GM23248 (cell line): ENCODE measurements at places on chromosomes 5 and 9. TPM values are rescaled to one million over a fixed set of nuclear protein-coding genes. Genes with fewer than 3 reads are reported as not detected.

Gene CCL27
- not detected in 2 replicates for total RNA-seq

Gene CMYA5
- 0.97 and 1.0 TPM in 2 replicates for total RNA-seq

Gene SHISAL2B
- total RNA-seq: not detected in 2 replicates

Gene HSPB3
- 4.1 and 12.3 TPM in 2 replicates for total RNA-seq

Gene IFNA13
- not detected in 2 replicates for total RNA-seq

Gene DYNC2I2
- 64.5 and 93.1 TPM in 2 replicates for total RNA-seq

Gene FBP2
- not detected in 2 replicates for total RNA-seq

GRCh38 chr9:77176686-77177142, 620 bp upstream of the VPS13A start:
- DNase-seq: no peak

DNA sequence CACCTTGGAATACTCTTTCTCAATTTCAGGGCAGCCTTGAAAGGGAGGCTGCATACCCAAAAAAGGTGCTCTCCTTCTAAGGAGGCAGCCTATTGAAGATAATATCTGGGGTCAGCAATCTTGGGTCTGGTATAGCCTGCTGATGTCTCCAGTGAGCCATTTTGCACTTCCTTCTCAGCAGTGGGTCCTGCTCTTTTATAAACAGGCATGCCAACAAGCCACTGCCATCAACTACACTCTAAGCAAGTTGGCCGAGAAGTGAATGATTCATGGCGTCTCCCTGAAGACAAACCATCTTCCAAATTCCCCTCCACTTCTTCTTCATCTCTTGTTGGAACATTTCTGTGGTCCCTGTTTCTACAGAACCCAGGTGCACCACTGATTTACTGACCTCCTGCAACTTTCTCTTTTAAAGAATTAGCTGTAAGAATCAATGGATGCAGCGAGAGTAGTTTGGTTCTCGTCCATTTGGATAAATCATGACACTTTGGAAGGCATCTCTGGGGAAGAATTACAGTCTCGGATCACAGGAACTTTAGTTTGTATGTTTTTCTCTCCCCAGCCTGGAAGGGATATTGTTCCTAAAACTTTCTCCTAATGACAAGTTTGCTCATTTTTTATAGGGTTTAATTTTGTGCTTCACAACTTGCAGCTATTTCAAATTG, 108.3 kb downstream of the INSYN2B start:
- DNase-seq: no peak

GRCh38 chr5:172004824-172005237, 1.6 kb downstream of the FBXW11 start:
- DNase-seq: peak; percentile 64

GRCh38 chr5:77952636-77953212, 176.6 kb upstream of the TBCA start:
- peak; percentile 63 for DNase-seq

GRCh38 chr9:85172001-85172978, 502.8 kb downstream of the NTRK2 start:
- peak; percentile 11 for DNase-seq

DNA sequence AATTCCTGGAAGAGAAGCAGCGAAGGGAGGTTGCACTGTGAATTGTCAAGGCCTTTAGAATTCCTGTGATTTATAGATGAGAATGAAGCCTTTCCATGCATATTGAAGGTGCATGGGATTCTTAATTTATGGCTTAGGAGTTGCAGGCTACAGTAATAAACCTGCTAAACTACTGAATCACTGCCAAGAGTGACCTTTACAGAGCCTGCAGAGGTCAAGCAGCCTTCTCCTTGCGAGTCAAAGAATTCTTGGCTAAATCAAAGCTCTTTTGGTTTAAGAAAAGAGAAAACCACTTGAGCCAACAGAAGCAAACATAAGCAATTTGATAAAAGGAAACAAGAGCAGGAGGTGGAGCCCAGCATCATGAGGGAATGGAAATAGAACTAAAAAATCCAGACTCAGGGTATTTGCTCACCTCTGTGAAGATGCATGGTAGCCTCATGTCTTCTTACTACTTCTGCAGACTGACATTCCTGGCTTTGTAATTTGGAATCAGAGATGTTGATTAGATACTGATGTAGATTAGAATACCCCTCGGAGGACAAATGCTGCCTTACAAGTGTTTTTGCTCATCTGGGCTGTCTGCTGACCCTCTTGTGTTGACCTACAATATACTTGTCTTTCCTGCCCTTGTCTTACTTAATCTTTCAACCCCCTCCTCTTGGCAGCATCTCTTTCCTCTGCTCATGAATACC, 90.3 kb upstream of the IFNK start:
- DNase-seq: no peak

DNA sequence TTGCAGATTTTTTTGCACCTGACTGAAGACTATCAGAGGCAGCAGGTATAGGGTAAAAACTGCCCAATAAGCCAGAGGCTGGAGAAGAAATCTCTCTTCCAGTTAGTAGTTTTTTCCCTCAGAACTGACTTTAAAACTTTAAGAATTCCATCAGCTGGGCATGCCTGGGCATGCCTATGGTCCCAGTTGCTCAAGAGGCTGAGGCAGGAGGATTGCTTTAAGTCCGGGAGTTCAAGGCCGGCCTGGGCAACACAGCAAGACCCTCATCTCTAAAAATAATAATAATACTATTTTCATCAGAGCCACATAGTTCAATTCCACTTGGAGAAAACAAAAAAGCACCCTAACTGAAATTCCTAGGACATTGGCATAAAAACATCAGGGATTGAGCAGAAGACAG, 30.3 kb downstream of the SUSD1 start:
- no peak for DNase-seq

DNA sequence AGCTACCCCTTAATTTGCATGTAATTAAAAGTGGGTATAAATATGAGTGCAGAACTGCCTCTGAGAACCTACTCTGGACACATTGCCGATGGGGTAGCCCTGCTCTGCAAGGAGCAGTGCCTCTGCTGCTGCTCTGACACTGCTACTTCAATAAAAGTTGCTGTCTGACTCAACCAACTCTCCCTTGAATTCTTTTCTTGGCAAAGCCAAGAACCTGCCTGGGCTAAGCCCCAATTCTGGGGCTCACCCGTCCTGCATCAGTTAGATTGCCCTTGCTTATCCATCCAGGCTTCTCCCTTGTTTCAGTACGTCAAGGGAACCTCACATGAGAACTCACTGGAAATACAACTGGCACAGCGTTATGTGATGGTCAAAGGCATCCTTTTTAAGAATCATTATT, 44.1 kb downstream of the FBXL7 start:
- DNase-seq: no peak

- peak; percentile 69 for DNase-seq
These were observed 473.0 kb downstream of the ZSWIM6 start for GRCh38 chr5:61805101-61805500.

DNA sequence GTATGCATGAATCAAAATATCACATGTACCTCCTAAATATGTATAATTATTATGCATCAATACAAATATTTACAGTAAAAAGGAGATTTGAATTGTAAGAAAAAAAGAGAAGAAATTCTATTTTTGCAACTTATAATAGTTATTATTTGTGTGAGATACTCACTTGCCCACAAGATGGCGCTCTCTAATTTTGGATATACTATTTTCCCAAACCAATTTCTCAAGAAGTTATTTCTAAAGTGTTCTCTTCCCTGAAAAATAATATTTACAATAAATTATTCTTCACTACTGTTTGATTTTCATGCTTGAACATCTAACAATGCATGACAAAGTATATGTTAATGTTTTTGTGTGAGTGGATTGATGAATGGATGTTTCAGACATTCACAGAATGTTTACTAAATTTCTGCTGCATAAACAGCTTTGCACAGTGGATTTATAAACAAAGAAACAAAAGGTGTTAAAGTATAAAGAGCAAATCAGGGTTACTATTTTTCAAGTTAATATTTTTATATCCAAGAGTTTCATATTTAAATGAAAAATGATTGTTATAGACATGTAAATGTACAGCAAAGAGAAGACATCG, 503.4 kb downstream of the PDE4D start:
- DNase-seq: peak; percentile 61

- DNase-seq: no peak
These were observed 69.2 kb downstream of the FAM114A2 start for GRCh38 chr5:153969563-153969895.

DNA sequence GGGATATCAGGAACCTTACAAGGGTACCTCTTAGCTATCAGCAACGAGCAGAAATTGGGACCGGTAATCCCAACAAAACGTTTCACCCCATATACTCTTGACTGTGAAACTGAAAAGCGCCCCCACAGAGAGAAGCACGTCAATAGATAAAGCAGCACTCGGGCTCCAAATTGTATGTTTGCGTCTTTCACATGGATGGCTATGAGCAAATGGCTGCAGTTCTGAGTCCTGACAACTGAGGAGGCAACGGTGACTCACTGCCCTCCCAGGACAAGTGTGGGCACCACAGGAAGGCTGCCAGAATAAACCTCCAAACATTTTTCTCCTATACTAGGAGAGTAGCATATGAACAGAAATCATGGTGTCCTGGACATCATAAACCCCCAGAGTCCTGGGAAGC, 36.6 kb downstream of the SEMA4D start:
- DNase-seq: peak; percentile 70

DNA sequence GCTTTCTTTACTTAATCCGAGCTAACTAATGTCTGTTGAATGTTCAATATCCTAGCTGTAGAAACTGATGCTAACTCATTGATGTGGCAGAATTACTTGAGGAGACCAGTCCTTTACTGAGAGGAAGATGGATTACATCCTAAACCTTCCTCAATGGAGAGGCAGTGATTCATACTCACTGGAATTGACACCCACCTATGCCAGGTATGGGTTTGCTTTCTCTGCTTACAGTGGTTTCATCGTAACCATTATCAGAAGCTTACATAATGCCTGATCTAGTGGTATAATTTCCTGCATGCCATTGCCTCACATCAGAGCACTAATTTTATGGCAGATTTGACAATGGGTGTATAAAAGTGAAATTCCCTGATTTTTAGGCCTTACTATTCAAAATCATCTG, 384.7 kb downstream of the ANXA1 start:
- DNase-seq: no peak

GRCh38 chr5:53557386-53557785, 3.1 kb upstream of the NDUFS4 start:
- peak; percentile 62 for DNase-seq

DNA sequence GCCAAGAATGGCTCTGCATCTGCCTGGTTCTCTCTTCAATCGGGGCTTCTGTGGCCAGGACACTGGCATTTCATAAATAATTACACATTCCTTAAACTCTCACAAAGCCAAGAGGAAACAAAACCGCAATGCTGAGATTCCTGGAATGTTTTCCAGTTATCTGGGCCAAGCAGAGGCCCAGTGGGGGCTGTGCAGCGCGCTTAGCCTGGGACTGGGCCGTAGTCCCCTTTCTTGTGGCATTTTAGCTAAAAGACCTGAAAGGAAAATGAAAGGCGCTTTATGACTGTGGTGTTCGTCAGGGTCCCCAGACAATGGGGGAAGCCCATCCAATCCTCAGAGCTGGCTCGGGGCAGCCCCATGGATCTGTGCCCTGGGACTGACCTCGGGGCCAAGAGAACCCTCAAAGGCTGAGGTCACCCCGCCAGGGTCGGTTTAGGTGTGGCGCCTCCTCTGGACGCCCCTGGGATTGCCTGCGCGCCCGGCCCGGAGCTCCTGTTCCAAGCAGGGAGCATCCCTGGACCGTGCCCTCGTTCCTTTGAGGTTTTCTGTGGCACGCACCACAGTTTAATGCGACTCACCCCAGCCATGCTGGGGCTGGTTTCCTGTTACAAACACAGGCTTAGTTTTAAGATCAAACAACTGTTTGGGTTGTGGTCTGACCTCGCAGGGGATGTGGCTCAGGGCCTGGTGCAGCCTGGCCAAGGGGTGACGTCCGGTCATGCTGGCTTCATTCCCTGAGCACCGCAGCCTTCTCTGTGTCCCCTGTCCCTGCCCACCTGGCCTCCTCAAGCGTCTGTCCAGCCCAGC, 51.5 kb upstream of the NKD2 start:
- peak; percentile 84 for DNase-seq

DNA sequence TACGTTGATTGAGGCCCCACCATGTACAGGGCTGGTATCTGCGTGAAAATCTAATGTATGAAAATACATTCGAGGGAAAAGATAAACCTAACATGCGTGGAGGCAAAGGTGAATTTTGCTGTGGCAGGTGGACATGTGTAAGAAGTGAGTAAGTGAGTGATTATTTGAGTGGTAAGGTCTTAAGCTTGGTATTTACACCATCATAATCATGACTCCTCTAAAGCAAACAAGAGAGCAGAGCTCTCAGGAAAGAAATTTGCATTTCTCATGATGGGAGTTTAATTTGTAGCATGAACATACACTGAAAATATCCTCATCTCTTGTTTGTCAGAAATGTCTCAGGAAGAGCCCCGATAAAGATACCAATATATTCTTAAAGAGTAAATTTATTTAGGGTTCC, 260.6 kb downstream of the PSAT1 start:
- DNase-seq: no peak
